ENCODE measurements at places on chromosomes 6 and 20.

DNA sequence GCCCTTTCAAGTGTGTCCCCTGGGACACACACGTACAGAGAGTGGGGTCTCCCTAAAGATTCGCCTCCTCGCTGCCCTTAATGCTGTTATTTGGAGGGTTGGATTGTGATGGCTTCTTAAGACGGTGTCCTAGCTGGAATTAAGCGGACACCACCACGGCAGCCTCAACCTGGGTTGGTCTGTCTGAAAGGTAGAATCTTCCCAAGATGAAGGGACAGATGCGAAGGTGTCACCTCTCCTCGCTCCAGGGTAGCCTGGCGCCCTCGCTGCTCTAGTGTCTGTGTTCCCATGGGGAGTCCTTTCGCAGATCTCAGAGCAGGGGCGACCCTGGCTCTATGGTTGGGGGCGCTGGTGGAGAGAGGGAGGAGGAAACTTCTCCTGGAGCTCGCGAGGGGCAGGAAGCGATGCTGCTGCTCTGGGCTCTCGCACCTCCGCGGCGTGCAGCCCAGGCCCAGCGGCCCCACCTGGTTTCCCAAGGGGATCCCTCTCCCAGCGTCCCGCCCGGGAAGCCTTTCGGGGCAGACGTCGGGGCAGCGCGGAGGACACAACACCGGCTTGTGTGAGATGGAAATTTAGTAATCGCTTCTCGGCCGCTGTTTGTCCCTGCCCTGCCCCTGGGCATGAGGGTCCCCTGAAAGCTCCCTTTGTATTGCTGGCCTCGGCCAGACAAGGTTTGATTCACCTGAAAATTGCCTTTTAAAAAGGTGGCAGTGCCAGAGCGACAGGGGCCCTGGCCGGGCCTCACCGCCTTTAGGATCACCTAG lies 1.7 kb downstream of the RSPO3 start:
- no peak for DNase-seq

GRCh38 chr20:44646641-44647274 lies 4.7 kb downstream of the ADA start:
- no peak for DNase-seq

- DNase-seq = no peak
These were observed 69.2 kb downstream of the TRAM2 start for GRCh38 chr6:52507557-52508260.

GRCh38 chr6:28803337-28803709 lies 120.5 kb downstream of the TRIM27 start:
- no peak for DNase-seq

DNA sequence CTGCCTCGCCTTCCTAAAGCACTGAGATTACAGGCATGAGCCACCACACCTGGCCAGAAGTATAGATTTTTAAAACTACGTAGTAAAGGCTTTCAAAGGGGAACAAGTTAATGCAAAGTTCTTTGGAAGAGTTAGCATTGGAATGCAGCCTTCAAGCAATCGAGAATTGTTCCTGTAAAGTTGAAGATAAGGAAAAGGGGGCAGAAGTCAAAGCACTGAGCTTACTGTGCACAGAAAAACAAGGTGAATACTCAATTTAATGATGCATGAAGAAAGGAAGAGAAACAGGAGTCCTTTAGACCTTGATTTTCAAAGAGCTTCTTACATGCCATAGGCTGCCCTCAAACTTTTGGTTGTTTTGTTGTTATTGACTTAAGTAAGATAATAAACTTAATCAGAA lies 29.1 kb upstream of the LGSN start:
- DNase-seq = no peak

DNA sequence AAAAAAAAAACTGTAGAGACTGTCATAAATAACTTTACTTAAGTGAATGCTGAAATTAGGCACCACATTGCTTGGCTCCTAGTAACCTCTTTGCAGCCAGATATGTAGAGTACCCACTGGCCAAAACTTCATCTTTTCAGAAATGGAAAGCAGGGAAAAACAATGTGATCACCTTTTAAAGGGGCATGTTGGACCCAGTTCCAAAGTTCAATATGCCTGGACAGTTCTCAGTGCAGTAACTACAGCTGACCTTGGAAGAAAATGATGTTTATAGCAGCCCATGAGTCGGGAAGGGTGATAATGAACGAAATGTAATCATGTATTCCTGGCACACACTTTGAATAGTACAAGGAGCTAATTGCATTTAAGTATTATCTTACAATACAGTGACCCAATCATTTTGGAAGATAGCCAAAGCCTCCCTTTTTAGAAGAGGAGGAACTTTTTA lies 93.6 kb upstream of the TAB2 start:
- DNase-seq = no peak

DNA sequence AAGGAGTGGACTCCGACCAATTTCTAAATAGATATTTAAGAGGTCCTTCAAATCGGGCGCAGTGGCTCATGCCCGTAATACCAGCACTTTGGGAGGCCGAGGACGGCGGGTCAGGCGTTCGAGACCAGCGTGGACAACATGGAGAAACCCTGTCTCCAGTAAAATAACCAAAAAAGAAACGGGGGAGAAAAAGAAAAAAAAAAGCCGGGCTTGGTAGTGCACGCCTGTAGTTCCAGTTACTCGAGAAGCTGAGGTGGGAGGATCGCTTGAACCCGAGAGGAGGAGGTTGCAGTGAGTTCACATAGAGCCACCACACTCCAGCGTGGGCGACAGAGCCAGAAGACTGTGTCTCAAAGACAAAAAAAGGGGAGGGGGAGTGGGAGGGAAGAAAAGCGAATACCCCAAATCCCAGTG lies 53.3 kb upstream of the HFE start:
- DNase-seq = no peak

- DNase-seq = no peak
These were observed 58.2 kb downstream of the GCLC start for GRCh38 chr6:53486679-53487078.

GRCh38 chr6:98824902-98825599 lies 9.3 kb upstream of the POU3F2 start:
- DNase-seq = no peak

- DNase-seq = no peak
These were observed 66.9 kb downstream of the PYGB start for GRCh38 chr20:25314497-25315417.

GRCh38 chr6:139872665-139873064 lies 498.2 kb upstream of the CITED2 start:
- DNase-seq = no peak

DNA sequence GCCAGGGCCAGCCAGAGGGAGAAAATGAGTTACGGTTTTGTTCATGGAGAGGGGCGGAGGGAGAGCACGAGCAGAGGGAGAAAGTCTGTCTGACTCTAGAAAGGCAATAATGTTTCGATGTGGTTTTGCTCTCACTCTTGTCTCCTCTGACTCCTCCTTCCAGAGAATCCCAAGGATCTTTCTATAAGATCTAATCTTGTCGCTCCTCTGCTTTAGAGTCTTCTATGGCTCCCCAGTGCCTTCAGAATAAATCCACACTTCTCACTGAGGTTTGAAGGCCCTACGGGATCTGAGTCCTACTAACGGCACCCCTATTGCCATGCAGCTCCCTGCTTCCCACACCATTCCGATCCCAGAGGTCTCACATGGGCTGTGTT lies 66.8 kb downstream of the KCNB1 start:
- no peak for DNase-seq

DNA sequence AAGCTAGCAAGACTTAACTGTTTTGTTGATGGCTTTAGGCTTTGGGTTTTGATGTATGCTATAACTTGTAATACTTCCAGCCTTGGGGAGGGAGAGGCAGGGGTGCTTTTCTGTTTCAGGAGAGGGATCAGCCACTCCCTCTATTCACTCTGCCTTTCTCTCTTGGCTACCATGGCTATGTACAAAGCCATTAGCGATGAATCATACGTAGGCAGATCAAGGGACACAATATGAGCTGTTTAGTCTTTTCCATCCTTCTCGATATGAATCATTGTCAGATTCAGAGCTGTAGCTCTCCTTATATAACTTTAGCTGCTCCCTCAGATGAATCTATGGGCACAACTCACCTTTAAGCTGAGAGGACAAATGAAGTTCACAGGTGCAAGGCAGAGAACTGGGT lies 230.6 kb downstream of the TSHZ2 start:
- DNase-seq = no peak

DNA sequence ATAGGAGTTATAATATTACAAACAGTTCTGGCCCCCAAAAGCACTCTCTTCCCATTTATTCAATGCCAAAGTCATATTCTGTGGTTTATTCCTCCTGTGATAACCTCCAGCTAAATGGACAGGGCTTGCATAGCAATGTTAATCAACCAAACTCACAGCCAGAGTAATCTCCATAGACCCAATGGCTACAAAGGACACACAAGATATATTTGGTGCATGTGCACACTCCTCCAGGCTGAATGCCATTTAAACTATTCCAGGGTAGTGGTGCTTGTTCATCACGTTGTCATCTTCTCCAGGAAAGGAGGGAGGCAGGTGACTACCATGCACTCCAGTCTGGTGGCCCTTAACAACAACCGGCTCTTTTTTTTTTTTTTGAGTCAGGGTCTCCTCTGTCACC lies 56.8 kb downstream of the B3GAT2 start:
- DNase-seq = no peak

DNA sequence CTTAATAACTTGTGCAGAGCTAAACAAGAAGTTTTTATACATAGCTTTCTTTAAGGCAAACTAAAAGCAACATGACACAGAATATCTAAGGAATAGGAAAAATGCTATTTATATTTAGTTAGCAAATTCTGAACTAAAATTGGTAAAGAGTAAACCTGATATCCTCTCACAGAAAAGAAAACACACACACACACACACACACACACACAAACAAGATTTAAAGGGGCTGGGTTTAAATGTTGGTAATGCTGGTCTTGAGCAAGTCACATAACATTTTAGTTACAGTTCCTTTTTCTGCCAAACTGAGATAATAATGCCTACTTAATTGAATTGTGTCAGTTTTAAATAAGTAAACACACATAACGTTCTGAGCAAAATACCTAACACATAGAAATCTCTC lies 1.6 kb downstream of the TRDN start:
- no peak for DNase-seq

GRCh38 chr20:12677925-12678324 lies 330.8 kb upstream of the SPTLC3 start:
- DNase-seq = no peak

DNA sequence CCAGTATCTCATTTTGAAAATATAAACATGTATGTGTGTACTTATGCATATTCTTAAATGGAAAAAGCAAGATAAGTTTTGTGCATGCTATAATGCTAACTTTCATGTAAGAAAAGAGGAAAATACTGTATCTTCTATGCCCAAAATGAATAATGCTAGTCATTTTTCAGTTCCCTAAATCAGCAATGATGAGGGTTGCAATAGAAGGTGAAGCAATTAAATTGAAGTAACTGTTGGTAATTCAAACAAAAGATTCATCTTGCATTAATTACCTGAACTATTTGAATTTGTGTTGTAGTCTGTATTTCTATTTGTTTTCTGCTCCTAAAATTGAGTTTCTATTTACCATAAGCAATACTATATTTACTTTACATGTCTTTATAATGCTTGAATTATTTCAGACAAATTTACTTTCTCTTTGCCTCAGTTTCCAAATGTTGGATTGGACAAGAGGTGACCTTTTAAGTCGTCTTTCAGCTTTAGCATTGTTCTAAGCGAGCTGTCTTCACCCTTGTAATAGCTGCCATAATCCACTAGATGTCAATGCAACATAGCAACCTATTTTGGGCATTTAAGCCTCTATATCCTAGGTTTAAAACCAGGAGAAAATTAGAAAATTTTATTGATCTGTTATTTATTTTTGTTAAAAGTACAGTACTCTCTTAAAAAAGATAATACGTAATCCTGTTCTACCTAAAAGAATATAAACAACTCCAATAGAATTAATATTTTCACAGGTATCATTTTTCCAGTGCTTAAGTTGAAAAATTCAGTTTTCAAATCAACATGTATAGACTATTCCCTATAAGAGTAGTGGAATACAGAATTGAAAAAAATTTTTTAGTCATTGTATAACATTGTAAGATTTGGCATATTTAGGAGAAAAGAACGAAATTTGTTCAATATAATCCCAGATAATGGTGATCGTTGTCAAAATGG lies 52.3 kb upstream of the IFNGR1 start:
- DNase-seq = peak; percentile 31

- DNase-seq = peak; percentile 28
These were observed 114.5 kb downstream of the RNGTT start for GRCh38 chr6:88848870-88849269.

DNA sequence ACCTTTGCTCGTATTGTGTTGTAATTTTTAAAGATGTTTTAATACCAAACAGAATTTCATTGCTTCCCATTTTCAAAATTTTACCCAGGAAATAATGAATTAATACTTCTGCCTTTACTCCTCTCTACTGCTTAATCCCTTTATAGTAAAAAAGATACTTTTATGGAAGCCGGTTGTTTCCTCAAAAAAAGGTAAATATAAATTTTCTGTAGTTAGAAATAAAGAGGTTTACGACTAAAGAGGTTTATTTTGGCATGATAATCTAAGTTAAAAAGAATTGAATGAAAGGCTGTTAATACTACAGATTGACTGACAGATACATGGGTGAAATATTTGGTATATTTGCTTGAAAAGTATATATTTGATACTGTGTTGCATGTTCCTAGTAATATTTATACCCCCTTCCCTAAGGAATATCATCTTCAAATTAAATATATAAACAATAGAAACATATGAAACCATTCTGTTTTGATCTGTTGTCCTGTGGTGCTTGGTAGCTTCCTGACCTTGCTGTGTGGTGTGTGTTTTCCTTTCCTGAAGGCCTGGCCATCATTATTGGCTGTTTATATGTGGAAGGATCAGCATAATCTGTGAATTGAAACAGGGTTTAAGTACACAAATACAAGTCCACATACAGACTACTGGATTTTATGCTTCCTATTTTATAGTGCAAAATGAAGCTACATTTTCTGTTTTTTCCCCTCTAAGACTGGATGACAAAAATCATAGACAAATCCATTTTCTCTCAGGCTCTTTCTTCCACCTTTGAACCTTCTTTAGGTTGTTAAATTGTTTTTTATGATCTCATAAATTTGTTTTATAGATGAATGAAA lies 2.3 kb downstream of the LIN28B start:
- no peak for DNase-seq

GRCh38 chr20:2301164-2301622 lies 5.4 kb downstream of the TGM3 start:
- DNase-seq = no peak

GRCh38 chr6:7108196-7108963 lies 619 bp downstream of the RREB1 start:
- DNase-seq = no peak

DNA sequence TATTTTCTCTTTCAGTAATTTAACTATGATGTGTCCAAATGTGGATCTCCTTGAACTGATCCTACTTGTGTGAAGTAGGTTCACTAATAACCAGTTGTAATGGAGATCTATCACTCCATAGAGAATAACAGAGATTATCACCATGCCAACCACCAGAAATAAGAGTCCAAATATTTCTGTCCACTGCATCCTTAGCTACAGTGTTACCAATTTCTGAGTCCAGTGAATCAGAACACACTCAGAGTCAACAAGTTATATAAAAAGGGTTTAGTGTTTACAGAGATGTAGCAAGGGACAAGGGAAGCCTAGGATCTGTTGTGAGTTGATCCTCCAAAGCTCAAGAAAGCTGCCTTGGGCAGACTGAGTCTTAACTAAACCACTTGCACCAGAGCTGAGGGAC lies 882.8 kb downstream of the TBC1D32 start:
- DNase-seq = no peak

All from SK-N-DZ (cell line).